ENCODE measurements at places on chromosomes 5 and 9.

- no peak for DNase-seq
Measured at GRCh38 chr9:113261917-113262671, 13.3 kb downstream of the CDC26 start.

DNA sequence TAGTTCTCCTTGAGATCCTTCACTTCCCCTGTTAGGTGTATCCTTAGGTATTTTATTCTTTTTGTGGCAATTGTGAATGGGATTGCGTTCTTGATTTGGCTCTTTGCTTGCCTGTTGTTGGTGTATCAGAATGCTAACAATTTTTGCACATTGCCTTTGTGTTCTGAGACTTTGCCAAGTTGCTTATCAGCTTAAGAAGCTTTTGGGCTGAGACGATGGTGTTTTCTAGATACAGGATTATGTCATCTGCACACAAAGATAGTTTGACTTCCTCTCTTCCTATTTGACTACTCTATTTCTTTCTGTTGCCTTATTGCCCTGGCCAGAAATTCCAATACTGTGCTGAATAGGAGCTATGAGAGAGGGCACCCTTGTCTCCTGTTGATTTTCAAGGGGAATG lies 609.4 kb upstream of the COX7C start:
- DNase-seq, result no peak

DNA sequence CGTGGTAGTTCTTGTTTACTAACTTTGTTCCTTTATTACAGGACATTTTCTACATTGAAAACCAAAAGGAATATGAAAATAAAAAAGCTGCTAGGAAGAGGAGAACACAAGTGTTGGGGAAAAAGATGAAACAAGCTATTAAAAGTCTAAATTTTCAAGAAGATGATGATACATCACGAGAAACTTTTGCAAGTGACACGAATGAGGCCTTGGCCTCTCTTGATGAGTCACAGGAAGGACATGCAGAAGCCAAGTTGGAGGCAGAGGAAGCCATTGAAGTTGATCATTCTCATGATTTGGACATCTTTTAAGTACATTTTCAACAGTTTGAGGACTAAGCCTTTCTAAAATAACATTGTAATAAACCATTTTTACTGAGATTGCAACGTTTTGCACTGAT lies 23.8 kb downstream of the PHAX start:
- DNase-seq, result no peak

- DNase-seq, result no peak
Measured at GRCh38 chr9:15289603-15290002, 17.4 kb downstream of the TTC39B start.

- no peak for DNase-seq
Measured at GRCh38 chr9:36999728-37000333, 34.2 kb downstream of the PAX5 start.

GRCh38 chr5:111782216-111782615 lies 25.2 kb upstream of the NREP start:
- no peak for DNase-seq

- no peak for DNase-seq
Measured at GRCh38 chr9:5418481-5418880, 19.2 kb downstream of the PLGRKT start.

DNA sequence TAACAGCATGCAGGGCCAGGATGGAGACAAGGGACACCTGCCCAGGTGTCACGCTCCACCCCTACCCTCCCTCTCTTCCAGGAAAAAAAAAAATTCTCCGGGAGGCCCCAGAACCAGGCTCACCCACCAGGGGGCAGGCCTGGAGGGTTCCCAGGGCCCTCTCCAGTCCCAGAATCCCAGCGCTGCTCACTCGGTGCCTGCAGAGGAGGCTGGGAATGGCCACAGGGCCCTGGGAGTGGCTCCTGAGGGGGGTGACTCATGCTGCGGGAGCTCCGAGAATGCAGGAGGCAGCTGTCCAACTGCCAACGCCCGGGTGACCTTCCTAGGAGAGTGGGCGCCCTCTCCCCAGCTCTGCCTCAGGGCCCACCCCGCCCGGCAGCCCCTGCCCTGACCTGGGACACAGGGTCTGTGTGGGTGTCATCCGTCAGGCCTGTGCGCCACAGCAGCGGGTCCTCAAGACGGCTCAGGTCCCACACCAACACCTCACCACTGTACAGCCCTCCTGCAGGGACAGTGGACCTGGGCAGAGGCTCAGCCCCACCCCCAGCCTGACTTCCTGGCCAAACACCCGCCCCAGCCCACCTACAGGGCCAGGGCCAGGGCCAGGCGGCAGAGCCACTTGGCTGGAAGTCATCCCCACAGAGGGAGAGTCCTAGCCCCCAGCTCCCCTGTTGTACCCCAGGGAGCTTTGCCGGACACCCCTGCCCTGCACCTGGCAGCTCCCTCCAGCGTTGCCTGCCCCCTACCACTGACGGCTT lies 21.2 kb downstream of the DYNC2I2 start:
- no peak for DNase-seq

DNA sequence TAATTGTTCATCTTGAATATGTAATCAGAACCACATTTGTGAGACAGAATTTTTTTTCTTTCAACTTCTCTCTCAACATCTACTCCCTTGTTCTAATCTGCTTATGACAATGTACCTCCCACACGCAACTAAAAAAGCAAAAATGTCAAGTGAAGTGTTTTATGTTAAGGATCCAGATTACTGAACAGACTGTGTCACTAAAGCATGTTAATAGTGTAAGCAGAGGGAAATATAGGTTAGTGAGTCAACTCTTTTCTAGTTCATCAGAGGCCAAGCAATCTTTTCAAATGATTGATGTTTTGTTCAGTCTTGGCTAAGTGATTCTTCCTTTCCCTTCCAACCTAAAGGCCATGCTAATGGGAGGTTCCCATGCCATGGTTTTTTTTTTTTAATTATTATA lies 34.7 kb upstream of the IDNK start:
- no peak for DNase-seq

DNA sequence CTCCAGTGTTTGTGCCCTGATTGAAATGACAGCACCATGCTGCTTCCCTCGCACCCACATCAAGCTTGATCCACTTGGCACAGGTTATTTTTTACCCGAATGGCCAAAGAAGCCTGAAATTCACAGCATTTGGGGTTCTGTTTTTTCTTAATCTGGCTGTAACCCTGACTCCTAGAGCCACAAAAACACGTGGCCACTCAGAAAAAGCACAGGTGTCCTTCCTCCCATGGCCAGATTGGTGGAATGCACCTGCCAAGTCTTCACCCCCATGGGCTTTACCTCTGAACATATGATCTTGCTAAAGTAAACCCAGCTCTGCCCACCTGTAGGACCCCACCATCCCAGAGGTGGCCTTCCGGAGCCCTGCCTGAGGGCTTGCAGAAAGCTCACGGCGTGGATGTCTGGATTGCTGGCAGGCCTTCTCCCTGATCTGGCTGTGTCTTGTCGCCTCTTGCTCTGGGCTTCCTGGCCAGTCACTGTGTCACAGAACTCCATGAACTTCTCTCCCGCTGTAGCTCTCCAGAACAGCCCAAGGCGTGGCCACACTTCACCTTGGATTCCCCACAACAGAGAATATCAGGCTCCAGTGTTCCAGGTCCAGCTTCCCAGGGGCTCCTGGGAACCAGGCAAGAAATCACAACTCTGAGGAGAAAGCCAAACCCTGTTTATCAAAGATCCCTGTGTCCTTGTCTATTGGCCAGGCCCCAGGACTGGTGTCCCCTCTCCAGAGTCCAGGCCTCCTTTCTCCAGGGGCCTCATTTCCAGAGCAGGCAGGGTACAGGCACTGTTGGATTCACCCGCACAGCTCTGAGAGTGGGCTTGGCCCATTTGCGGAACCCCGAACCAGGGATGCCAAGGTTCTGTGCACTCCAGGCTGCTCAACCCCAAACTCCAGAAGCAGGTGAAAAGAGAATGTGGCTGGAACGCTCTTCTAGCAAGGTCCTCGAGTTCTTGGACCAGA lies 272.5 kb downstream of the SYK start:
- DNase-seq, result no peak

DNA sequence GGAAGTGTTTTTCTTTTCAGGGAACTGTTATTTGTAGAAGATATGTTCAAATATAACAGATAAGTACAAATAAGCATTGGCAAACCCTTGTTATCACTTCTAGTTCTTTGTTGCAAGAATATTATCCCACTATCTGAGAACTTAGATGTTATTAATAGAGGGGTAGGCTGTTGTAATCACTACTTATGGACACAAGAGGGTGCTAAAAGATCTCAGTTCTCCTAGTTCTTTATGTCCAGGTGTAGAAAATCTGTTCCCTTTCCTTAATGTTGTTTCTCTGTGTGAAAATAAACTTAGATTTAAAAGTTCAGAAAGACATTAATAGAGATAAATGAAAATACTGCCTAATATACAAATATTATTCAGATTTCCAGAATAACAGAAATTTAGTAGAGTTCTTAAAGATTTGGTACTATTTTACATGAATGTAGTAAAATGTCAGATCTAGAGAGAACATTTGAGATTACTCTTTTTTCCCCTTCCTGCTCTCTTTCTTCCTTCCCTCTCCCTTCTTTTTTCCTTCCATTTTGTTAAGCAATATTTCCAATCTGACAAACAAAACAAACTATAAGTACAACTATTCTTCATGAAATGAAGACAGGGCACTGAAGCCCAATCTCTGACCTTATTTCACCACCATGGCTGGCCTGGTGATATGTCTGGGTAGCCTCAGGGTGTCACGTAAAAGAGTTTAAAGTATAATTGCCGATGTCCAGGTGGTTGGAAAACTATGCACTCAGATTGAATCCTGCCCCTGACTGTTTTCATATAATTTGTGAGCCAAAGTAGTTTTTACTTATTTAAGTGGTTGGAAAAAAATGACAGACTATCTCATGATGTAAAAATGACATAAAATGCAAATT lies 43.6 kb upstream of the C5orf46 start:
- no peak for DNase-seq

GRCh38 chr9:112011051-112011620 lies 114.5 kb downstream of the UGCG start:
- DNase-seq, result no peak

- DNase-seq, result no peak
Measured at GRCh38 chr9:86676396-86676795, 270.9 kb downstream of the GAS1 start.

GRCh38 chr5:109743041-109743531 lies 53.4 kb downstream of the MAN2A1 start:
- DNase-seq, result no peak

DNA sequence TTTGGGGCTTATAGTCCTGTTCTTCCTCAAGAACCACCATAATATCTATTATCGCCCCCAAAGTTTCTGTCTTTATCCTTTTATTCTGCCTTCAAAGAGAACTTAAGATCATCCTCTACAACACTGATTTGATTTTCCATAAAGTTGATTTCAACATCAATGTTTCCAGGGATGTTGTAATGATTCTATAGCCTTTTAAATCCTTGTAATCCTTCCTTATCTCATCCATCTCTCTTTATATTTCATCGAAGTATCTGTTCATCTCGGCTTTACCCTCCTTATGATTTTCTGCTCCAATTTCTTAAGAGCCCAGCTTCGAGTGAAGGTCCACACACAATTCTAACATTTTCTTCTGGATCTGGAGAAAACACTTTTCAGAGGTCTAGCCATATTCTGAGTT lies 218.4 kb downstream of the CDK5RAP2 start:
- no peak for DNase-seq

DNA sequence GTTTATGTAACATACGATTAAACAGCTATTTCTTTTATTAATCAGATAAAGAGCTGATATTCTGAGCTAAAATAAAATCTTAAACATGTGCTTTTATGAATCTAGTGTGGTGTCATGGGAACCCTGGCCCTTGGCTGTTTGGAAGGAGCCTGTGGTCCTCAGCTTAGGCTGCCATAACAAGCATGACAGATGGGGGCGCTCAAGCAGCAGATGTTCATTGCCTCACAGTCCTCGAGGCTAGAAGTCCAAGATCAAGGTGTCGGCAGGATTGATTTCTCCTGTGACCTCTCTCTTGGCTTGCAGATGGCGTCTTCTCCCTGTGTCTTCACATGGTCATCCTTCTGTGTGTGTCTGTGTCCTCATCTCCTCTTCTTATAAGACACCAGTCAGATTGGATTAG lies 448.2 kb downstream of the GADD45G start:
- no peak for DNase-seq

DNA sequence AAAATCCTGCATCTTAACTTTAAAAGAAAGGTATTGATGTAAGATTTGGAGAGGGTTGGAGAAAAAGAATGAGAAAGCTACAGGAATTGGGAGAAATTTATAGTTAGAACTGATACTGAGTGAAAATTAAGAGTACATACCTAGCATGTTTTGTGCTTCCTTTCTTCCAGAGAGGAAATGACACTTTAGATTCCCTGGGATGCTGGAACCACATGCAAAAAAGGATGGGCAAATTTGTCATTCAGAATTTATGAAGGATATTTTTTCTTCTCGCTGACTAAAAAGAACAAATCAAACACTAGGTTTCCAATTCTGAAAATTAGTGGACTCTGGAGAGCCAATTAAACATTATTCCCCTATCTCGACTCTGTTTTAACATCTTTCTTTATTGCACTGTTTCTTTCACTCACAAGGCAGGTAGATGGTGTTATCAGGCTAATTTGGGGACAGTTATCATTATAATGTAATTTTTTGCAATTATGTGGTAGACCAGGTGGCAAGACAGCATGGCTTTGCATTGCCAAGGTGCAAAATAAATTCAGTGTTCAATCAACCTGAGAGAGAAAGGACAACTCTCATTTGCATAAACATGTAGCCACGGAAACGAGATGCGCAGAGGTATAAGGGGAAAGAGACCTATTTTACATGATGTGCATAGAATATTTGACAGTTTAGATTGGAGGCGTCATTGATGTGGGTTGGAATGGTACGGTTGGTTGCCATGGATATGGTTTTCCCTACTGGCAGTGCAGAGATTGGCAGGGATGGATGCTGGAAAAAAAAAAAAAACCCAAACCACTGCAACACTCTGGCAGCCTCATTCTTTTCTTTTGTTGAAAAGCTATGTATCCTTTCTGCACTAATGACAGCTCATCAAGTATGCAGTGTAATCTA lies 320.4 kb upstream of the CCNH start:
- DNase-seq, result no peak

DNA sequence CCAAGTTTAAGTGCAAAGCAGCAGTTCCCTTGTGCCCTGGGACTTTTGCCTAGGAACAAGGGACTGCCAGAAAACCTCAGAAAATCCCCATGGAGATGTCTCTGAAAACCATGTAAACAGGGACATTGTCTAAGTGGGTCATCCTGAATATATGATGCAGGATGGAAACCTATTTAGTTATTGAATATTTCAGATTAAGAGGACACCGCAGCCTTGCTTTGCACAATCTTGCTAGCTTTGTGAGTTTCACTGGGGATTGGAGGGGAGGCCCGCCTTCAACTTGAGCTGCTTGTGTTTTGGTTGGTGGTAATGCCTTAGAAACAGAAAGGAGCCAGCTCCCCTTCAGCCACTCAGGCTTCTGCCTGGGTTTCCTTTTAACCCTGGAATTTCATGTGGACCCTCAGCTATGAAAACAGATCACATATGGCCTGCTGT lies 112.8 kb downstream of the C9orf152 start:
- no peak for DNase-seq

DNA sequence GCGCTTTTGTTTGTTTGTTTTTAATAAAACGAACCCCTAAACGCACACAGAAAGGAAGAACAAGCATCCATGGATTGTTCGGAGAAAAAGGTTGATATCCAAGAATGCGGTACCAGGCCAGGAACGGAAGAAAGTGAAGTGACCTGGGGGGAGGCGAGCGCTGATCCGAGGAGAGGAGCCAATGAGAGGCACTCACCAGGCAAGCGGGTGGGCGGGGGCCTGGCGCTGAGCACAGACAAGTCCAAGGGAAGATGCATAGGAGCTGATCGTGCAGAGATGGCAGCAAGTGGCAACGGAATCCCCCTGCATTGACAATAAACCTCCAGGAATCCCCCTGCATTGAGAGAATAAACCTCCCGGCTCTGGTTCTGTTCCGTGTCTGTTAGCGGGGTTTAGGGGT lies 8.4 kb downstream of the OBP2B start:
- no peak for DNase-seq
